Gastrocnemius medialis (tissue), 4 donors: ENCODE measurements at places on chromosomes 7 and 10. TPM values are rescaled to one million over a fixed set of nuclear protein-coding genes. Genes with fewer than 3 reads are reported as not detected.

The TMEM229A gene
- total RNA-seq = not detected

The TCAF2 gene
- total RNA-seq = 2.6 TPM

The MYO1G gene
- total RNA-seq = not detected

The C10orf53 gene
- total RNA-seq = not detected

The TSPAN13 gene
- 6.7 TPM for total RNA-seq

The SDK1 gene
- 1.2 TPM for total RNA-seq

The NUTM2A gene
- total RNA-seq = 0.72 TPM

The ZNF503 gene
- total RNA-seq = 1.8 TPM

The SRRM3 gene
- total RNA-seq = 1.2 TPM

The NACAD gene
- 0.46 TPM for total RNA-seq

The TFPI2 gene
- total RNA-seq = 3.7 TPM

The DKK1 gene
- total RNA-seq = not detected

The GHRHR gene
- not detected for total RNA-seq

The H2BK1 gene
- total RNA-seq = not detected

The EMX2 gene
- 1.2 TPM for total RNA-seq

The HMX3 gene
- not detected for total RNA-seq

The DDC gene
- not detected for total RNA-seq
